ENCODE measurements at places on chromosomes 2 and 18.

GRCh38 chr18:63443829-63444228, 21.6 kb upstream of the VPS4B start:
- DNase-seq: no peak

GRCh38 chr18:55376387-55376786, 211.6 kb downstream of the TCF4 start:
- no peak for DNase-seq

DNA sequence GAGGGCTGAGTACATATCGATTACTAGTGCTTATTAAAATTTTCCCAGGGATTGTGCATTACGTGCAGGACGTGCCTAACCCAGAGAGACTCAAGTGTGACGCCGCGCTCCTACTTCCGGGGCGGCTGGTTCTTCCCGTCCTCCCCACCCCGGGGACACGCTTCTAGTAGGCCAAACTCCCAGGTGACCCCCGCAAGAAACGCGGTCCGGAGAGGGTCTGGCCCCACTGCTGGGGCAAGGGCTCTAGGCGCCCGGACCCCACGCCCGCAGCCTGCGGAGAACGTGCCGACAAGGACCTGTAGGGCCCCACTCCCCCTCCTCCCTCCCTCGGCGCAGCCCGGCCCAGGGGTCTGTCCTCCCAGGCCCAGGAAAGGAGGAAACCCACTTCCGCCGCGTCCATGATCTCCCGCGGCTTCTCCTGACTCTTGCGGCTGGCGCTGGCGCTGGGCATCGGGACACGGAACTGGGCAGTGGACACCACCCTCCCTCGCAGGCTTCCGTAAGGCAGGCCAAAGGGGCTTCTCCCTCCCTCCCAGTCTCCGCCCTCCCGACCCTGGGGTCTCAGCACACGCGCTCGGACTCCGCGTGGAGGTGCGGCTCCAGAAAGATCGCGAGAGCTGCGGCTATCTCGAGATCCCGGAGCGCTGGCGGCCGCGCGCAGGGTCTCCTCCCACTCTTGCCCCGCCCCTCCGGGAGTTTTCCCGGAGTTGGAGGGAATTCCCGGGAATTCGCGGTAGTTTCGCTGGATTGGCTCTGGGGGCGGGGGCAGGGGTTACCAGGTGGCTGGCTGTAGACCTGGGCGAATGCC, at the start of gene DARS1:
DARS1 (minus strand) TSS at position 609 of the 808 bp plus-strand sequence; CDS start at position 451, 158 bp downstream.
- peak; percentile 54 for DNase-seq

- no peak for DNase-seq
Measured at GRCh38 chr2:199705538-199705937, 145.5 kb downstream of the FTCDNL1 start.

DNA sequence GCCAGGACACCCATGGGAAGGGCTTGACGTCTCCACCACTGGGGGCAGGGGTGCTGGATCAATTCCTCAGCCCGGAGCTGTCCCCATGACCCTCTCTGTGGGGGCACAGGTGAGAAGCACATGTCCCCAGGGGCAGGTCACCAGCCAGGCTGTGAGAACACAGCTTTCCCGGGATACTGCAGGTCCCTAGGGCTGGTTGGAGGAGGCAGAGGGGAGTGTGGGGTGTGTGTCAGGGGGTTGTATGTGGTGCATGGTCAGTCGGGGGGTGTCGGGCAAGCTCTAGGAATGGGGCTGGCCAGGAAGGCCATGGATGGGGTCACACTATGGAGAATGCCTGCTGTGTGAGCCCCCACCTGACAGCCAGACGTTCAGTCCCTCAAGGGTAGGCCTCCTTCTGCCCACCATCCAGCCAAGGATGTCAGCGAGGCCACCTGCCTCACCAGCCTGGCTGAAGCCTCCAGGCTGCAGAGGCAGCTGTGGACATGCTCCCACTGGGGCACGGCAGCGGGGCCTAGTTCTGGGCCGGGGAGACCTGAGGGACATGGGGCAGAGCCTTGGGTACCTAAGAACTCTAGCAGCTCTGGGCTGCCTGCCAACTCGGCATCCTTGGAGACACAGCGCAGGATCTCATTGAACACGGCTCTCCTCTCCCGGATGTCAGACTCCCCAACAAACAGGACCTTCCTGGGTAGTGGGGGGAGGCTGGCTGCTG, 10.3 kb downstream of the HS1BP3 start:
- no peak for DNase-seq

DNA sequence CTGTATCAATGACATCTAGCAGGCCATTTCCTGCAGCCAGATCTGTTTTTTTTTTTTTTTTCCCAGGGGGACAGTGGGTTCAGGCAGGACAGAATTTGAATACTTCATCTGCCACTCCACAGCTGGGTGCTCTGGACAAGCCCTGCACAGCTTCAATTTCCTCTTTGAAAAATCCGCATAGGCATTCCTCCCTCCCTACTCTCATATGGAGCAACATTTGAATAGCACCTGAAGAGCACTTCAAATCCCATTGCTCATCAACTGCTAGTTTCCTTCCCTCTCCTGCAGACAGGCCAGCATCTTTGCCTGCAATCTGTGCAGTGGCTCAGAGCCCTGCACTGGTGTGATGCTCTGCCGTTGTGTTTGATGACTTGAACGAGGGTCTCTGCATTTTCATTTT, 326.3 kb downstream of the TSN start:
- no peak for DNase-seq

- DNase-seq: no peak
Measured at GRCh38 chr18:36950282-36950681, 121.4 kb downstream of the KIAA1328 start.

GRCh38 chr18:911025-911424, 6.4 kb downstream of the ADCYAP1 start:
- no peak for DNase-seq

DNA sequence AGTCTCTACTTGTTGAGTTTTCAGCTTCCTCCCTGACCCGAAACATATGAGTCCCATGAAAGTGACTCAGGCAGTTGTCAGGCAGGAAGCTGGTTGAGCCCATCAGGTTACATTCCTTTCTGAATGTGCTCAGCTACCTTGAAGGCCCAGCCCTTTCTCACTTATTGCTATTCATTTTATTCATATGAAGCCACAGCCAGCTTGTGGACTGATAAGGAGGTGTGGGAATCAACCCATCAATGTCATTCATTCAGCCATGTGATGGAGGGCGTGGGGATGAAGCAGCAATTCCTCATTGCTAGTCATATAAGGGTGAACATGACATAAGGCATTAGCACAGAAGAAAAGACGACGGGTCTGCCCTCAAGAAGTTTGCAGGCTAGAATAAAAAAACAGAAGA, 5.3 kb upstream of the VPS4B start:
- no peak for DNase-seq

DNA sequence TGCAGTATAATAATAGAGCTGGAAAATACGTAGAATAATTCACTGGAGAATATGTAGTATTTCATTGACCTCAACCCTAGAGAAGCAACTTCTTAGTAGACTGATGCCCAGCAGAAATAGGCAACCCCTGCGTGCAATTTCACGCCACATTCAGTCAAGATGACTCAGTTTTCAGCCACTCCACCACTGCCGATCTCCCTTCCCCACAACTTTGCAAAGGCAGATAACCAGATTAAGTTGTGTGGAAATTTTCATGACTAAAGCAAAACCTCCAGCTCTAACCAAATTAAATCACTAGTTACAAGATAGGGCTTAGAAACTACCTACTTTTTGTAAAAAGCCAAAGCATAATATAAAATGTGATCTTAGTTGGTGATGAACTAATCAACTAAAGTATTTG, 63.3 kb upstream of the STK17B start:
- no peak for DNase-seq

- no peak for DNase-seq
Measured at GRCh38 chr2:162230761-162231160, 12.5 kb downstream of the FAP start.

DNA sequence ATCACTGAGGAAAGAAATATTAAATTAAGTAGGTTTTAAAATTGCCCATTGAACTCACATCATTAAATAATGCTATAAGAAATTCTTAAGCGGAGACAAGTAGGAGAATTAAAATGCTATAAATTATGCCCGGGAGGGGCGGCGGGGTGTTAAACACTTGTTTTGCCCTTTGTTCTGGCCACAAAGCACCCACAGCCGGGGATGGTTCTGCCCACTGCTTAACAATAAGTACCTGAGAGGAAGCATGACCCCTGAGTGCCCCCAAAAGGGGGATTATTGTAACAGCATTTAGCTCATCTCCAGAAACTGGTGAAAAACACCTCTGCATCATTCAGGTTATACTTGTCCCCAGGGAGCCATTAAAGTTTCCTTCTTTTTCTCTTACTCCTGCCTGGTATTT, 332.7 kb upstream of the POU3F3 start:
- no peak for DNase-seq

DNA sequence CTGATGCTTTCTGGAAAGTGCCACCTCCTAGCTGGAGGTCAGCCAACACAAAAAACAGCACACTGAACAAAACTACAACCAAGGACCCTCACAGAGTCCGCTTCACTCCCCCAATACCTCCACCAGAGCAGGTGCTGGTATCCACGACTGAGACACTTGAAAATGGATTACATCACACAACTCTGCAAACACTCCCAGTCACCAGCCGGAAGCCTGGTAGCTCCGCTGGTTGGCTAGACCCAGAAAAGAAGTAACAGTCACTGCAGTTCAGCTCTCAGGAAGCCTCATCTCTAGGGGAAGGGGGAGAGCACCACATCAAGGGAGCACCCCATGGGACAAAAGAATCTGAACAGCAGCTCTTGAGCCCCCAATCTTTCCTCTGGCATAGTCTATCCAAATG, 175.4 kb downstream of the LCLAT1 start:
- no peak for DNase-seq

- no peak for DNase-seq
Measured at GRCh38 chr2:86703704-86704361, 16.3 kb upstream of the RMND5A start.

- no peak for DNase-seq
Measured at GRCh38 chr2:187878112-187878511, 323.9 kb upstream of the TFPI start.

DNA sequence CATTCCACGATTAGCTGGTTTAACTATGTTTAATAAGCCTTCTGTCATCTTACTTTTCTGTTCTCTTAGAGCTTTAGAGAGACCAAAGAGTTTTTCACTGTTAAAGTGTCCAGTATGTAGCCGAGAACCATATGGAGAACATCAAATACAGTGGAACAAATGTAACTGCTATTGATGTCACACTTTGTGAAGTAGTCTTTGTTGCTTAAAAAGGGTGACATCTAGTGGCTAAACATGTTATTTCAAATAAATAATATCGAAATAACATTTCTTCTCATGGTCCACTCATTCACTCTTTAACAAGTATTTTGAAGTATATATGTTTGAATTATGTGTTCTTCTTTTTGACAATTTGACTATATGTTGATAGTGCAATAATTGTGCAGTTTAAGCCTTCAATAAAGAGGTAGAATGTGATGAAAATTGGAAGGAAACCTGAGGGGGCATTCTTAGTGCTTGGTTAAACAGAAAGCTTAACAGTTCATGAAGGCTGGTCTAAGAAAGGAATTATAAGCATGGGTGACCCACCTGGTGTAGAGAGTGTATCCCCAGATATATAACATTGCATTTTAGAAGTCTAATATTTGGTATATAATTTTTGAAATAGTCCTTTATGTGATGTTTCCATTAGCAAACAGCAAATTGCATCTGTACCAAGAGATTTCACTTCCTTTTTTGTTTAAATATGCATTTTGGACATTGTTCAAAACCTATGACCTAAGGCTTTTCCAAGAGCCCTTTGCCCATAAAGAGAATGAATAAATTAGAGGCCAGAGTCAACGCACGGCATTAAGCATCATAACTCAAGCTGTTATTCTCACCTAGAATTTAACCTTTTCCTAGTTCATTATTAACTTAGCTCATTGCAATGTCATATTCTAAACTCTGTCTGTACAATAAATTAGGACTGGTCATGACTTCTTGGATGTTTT, 112.1 kb downstream of the KYNU start:
- no peak for DNase-seq

GRCh38 chr2:196486146-196486545, 153.4 kb upstream of the CCDC150 start:
- DNase-seq: no peak

DNA sequence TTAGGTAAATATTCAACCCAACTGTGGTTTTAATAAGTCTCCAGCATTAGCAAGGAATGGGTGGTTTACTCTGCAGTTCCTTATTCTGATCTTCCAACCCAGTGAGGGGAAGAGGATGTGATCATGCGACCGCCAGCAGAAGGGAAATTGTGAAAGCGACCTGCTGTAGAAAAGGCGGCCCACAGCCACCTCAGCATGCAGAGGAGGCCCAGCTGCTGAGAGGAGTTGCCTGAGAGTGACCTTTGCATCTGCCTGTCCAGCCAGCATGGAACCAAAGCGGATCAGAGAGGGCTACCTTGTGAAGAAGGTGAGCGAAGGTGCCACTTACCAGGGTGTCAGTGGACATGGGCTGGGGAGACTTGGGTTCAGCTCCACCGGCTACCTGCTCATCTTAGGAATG, at the start of gene PLEK:
PLEK (plus strand) TSS at position 196 of the 400 bp plus-strand sequence; CDS start at position 266, 70 bp downstream.
- no peak for DNase-seq

GRCh38 chr2:222622910-222623309, 33.0 kb downstream of the FARSB start:
- no peak for DNase-seq

GRCh38 chr2:201638326-201638725, 5.0 kb downstream of the TMEM237 start:
- DNase-seq: no peak

- no peak for DNase-seq
Measured at GRCh38 chr2:55843096-55843993, 80.2 kb downstream of the EFEMP1 start.

DNA sequence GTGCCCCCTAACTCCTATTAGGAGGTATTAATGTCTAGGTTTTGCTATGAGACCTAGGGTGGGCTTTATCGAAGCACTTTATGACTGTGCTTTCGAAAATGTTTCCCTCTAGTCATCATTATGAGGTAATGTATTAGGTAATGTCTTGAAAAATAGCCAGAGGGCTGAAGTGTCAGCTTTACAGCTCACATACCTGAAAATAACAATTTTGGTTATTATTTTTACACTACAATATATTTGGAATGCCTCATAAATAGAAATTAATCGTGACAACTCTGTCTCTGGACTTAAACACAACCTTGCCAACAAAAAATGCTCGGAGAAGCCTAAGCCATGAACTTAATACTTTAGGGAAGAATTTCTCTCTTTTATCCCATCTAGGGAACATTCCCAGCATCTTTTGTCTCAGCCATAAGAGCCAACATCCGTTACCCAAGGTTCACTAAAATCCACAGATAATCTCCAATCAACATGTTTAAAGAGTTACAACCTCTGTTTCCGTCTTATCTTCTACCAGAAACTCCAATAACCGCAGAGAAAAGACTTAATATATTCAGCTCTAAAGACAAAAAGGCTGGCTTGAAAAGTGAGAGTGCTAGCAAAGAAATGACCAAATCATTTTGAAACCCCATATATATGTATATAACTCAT, 130.9 kb upstream of the RND3 start:
- no peak for DNase-seq

DNA sequence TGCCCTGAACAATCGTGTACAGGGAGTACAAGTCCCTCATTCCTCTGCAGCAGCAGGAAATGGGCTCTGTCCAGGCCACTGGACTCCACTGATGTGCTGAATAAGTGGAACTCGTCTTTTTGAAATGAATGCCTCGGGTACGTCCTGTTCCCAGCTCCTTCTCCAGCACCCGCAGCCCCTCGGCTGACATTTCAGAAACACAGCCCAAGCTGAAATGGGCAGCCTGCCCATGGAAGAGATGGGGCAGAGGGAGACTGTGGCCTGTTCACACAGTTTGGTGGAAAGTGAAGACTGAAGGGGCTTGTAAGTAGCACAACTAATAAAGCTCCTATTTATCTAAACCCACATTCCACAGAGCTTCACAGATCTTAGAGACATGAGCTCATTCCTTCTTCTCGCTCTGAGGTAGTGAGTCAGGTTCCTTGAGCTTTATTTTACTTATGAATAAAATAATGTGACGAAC, 498.6 kb downstream of the TXNL1 start:
- no peak for DNase-seq
